ENCODE measurements at places on chromosomes 5 and 9.

DNA sequence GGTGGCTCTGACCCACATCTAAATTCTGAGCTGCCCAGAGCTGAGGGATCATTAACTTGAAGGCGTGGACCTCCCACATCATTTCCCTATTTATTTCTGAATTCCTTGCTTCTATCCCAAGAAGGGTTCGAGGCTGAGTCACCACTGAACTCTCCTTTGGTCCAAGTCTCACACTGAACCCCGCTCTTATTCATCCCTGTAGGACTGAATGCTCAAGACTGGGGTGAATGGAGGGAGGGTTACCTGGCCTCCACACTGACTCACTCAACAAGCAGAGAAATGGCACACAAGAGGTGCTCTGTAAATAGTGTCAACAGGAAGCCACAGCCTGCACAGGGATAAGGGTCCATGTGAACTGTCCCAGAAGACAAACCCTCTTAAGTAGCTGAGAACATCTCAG is 79.1 kb upstream of the FSTL4 start:
- DNase-seq: no peak

- DNase-seq: no peak
Measured at GRCh38 chr9:85262333-85262732, 479.4 kb downstream of the AGTPBP1 start.

- DNase-seq: no peak
Measured at GRCh38 chr5:1709171-1709803, 90.3 kb downstream of the MRPL36 start.

DNA sequence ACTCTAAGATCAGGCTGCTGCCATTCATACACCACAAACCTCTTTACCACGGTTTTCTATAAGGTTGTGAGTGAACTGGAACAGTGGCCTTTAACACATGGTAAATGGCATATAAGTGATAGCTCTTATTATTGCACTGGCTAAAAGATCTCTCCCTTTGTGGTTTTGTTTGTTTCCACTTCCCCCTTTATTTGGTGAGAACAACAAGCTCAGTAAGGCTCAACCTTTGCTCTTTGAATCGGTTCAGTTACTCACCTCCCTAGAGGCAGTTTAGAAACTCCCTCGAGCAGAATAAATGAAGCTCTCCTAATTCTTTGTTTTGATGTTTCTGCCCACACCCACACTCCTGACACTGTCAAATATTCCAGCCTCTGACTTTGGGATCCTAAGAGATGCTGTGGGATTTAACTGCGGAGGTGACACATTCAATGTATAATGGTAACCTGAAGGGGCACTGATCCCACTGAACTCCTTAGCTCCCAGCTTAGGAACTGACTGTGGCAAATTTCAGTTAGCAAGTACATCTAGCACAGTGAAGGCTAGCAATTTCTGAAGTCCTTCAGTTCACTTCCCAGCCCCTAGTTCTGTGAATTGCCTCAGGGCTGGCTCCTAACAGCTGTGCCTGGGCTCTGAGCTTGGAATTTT is 22.5 kb upstream of the RAD23B start:
- no peak for DNase-seq

- DNase-seq: no peak
Measured at GRCh38 chr9:117927354-117927753, 223.2 kb downstream of the TLR4 start.

DNA sequence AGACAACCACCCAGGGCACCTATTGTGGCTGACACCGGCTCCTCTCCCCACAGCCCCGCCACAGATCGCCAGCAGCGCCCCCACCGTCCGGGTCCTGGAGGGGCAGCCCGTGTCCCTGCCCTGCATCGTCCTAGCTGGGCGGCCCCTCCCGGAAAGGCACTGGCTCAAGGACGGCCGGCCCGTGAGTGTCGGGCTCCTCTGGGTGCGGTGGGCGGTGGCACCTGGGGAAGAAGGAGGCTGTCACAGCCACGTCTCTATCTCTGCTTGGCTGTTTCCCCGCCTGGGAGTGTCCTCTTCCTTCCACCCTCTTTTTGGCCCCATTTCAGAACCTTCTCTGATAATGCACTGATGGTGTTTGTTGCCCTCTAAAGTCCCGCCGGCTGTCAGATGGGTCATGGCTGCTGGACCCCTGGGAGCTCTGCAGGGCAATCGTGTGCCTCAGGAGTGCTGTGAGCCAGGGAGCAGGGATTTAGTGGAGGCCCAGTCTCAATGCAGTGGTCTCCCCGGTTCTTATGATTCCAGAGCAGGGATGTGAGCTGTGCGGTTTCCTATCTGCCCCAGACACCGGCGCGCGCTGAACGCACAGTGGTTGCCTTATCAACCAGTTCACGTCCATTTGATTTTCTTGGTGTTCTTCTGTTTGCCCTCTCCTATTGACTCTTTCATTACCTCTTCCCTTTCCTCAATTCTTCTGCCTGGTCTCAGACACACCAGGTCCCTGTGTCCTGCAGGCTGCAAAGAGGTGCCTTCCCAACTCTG is 55.3 kb downstream of the HMCN2 start:
- no peak for DNase-seq

DNA sequence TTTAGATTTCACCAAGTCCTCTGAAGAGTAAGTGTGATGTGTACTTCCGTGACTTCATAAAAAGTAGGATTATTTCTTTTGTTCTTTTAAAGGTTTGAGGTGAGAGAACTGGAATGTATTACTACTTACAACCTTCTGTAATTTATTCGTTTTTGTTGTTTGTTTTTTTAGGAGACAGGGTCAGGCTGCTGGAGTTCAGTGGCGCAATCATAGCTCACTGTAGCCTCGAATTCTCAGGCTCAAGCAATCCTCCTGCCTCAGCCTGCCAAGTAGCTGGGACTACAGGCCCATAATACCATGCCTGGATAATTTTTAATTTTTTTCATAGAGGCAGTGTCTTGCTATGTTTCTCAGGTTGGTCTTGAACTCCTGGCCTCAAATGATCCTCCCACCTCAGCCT is 68.3 kb upstream of the RETREG1 start:
- DNase-seq: no peak

Data from effector memory CD4-positive, alpha-beta T cell (primary cell).